Hepatic stellate cell (primary cell): ENCODE measurements at places on chromosomes 2 and 18.

DNA sequence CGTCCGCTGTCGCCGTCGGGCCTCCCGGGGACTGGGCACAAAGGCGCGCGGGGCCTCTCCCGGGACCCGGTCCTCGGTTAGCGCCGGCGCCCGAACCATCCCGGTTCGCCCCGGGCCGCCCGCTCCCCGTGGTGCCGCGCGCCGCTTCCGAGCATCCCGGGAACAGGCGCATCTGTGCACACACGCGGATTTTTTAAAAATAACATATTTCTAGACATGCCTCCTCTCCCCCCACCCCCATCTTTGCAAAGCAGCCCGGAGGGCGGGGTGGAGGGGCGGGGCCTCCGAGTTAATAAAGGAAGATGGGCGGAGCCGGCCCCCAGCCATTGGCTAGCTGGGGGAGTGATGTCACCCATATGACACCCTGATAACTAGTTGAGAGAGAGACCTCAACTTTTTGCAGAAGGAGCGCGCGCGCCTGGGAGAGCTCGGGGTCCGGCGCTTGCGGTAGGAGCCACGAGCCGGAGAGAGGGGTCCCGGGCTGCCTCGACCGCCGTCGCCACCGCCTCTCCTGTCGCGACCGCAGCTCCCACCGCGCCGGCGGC lies at the start of gene SOX11:
Gene SOX11, plus strand, starts transcription at position 400 of the 545 bp plus-strand sequence. CDS start 338 bp downstream, outside the sequence.
- DNase-seq: peak; percentile 43

GRCh38 chr2:25032094-25032493 lies 9.8 kb upstream of the EFR3B start:
- no peak for DNase-seq

GRCh38 chr2:9422321-9423099 lies 818 bp downstream of the ITGB1BP1 start:
- peak; percentile 69 for DNase-seq

- DNase-seq: no peak
Measured at GRCh38 chr2:33535421-33535820, 59.0 kb downstream of the RASGRP3 start.

DNA sequence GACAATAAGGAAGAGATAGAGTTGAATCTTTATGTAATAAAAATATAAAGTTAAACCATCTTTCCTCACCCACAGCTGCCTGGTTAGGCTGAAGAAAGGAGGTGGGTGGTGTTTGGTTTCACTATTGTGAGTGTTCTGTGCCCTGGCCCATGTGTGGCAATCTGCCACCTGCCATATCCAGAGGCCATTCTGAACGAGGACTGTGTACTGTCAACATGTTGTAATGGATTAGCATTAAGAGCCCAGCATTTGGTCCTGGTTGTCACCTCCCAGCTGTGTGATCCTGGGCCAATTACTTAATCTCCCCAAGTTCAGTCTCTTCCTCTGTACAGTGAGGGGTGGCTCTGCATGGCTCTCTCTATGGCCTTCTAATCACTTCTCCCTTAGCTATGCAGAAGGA lies 118.2 kb upstream of the SEC11C start:
- DNase-seq: no peak

DNA sequence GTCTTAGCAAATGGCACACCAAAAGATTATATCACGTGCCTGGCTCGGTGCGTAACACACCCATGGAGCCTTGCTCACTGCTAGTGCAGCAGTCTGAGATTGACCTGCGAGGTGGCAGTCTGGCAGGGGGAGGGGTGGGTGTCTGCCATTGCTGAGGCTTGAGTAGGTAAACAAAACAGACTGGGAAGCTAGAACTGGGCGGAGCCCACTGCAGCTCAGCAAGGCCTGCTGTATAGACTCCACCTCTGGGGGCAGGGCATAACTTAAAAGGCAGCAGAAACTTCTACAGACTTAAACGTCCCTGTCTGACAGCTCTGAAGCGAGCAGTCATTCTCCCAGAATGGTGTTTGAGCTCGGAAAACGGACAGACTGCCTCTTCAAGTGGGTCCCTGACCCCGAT lies 55.9 kb upstream of the FSHR start:
- no peak for DNase-seq

DNA sequence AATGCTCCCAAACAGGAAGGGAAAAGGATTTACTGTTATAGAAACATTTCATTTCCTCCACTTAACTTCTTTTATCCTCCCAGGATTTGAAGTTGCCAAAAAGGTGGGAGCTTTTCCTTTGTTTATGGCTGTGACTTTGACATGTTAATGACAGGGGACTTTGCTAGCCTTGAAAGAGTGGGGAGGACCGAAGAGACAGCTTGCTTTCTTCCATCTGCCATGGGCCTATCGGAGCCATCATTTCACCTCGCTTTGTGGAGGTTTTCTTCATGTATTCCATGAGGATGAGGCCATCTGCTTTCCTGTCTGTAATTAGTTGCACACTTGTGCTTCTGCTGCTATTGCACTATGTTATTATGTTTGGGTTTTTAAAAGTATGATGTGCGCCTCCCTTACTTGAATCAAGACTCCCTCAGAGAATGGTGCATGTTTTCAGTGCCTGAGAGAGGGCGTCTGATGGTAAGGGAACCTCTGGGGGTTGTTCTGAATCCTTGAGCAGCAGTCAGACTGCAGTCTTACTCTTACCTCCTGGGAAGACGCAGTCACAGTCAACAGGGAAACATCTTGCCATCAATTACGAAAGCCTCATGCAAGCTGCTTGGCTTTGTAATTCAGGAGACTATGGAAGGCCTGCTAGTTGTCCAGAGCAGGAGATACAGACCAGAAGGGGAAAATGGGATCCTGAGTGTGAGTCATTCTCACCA lies 173.3 kb upstream of the MGAT5 start:
- no peak for DNase-seq

DNA sequence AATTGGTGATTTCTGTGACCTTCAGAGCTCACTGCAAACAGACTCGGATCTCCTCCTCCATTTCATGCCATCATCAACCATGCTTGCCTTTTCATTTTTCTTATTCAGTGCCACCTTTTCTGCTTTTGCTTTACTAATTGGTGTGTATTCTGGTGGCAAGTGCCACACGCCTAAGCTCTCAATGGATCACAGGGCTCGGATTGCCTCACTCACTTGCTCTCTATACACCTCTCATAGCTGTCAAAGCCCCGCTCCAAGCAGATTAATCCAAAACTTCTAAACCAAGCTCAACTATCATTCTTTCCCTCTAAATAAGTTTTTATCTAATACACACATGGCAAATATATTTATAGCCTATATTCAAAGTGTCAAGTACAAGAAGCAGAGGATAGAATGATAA lies 86.4 kb downstream of the PLEKHM3 start:
- no peak for DNase-seq
